ENCODE measurements at places on chromosomes 6 and 20. TPM values are rescaled to one million over a fixed set of nuclear protein-coding genes. Genes with fewer than 3 reads are reported as not detected.

The DPPA5 gene
- total RNA-seq, result not detected

The MEI4 gene
- total RNA-seq, result not detected

The TREM1 gene
- total RNA-seq, result 20.6 TPM

The ISM1 gene
- total RNA-seq, result 4.0 TPM

The APOBEC2 gene
- total RNA-seq, result not detected

The PTK6 gene
- total RNA-seq, result 0.10 TPM

The TGM3 gene
- not detected for total RNA-seq

The PHACTR3 gene
- 1.8 TPM for total RNA-seq
